Vagina (tissue), 2 donors: ENCODE measurements at places on chromosomes 5 and 9. TPM values are rescaled to one million over a fixed set of nuclear protein-coding genes. Genes with fewer than 3 reads are reported as not detected.

- no peaks in the 10 kb centered on the region for H3K36me3 ChIP-seq
- no peaks in the 10 kb centered on the region for H3K27me3 ChIP-seq
- no peak for DNase-seq
- no peak overlapping the region for H3K4me3 ChIP-seq
Measured at GRCh38 chr9:80020530-80020929, 448.8 kb downstream of the TLE4 start.

TAF11L5 gene
- total RNA-seq: not detected

PTRH1 gene
- 2.2 TPM for total RNA-seq

- H3K27ac ChIP-seq: no peak overlapping the region
- H3K27me3 ChIP-seq: no peaks in the 10 kb centered on the region
- no peak overlapping the region for H3K4me3 ChIP-seq
- no peaks in the 10 kb centered on the region for H3K4me1 ChIP-seq
Measured at GRCh38 chr5:175840050-175840841, 31.1 kb upstream of the CPLX2 start.

NEUROG1 gene
- total RNA-seq: not detected

DNA sequence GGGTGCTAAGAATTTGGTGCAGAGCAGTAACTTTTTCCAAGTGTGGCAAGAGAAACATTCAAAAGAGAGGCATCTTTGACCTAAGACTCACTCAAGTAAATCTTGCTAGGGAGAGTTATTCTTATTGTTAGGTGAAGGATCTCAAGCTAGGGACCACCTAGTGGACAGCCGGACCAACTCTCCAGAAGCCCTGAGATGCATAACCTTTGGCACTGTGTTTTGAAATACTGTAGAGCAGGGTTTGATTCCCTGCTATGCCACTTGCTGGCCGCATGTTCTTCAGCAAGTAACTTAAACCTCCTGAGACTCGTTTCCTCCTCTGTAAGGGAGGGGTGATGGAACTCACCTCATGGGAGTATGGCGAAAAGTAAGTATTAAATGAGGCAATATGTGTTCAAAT, 336.1 kb upstream of the ADAMTSL1 start:
- no peaks in the 10 kb centered on the region for H3K4me1 ChIP-seq
- no peak overlapping the region for H3K27ac ChIP-seq
- H3K36me3 ChIP-seq: no peaks in the 10 kb centered on the region
- no peak for DNase-seq
